ENCODE measurements at places on chromosomes 2 and 18.

DNA sequence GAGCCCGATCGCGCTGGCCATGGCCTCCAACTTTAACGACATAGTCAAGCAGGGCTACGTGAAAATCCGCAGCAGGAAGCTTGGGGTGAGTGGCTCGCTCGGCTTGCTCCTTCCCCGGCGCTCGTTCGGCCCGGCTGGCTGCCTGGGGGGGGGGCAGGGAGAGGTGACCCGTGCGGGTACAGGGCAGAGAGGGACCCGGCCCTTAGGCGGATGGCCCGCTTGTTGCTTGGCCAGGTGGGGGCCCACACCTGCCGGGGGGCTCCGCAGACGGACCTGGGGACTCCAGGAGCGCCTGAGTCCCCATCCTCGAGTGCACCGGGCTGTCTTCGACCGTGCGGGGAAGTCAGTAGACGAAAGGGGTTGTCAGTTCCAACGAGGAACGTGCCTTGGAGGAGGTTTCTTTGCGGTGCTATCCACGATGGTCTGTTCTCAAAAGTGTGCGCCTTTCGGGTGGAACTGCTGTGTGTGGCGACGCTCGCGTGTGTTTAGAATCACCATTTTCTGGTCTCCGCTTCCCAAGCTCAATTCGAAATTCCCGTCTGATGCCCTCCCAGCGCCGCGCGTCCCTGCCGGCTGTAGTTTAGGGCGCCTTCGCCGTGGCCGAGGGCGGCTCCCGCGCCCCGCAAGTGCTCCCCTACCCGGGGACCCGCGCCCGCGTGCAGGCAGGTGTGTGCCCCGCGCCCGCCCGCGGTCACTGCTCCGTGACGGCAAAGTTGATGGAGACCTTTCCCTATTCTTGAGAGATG, 711 bp downstream of the DOK6 start:
- DNase-seq: no peak

DNA sequence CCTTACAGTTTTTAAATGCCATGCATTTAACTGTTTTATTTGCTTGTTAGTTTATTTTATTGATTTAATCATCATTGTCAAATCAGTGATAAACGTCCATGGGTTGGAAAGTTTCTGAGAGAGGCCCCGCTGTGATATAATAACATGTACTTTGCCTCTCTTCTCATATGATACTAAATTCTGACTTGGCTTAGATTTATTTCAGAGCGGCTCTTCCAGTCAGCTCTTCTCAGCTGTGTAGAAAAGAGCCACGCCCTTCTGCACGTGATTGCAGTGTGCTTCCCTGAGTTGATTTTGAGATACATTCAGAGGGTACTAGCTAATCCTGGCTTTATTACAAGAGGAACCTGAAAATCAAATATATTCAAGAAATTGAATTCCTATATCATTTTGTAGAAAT, 218.6 kb downstream of the KCNE4 start:
- DNase-seq: no peak

DNA sequence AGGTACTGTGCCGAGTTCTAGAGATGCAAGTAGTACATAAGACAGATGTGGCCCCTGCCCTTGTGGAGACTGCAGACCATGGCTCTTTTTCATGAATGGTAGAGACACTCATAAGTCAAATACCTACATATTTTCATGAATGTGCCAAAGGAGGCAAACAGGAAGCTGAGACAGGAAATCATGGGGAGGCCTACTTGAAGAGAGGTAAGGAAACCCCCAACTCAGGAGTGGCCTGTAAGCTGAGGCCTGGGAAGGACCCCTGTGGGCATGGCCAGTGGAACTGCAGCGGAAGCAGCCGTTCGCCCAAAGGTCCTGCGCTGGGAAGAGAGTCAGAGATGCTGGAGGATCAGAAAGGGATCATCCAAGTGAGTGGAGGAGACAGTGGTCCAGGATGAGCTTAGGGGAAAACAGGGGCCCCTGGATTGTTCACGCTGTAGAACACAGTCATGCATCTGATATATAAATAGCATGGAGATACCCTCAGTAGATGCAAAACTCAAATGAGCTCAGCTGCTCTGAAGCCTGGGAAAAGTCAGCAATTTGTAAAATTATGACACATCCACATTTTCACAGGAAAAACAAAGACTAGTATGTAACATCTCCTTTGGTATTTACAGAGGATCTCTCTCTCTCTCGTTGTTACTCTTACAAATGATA, 228.9 kb downstream of the NEDD4L start:
- DNase-seq: no peak

DNA sequence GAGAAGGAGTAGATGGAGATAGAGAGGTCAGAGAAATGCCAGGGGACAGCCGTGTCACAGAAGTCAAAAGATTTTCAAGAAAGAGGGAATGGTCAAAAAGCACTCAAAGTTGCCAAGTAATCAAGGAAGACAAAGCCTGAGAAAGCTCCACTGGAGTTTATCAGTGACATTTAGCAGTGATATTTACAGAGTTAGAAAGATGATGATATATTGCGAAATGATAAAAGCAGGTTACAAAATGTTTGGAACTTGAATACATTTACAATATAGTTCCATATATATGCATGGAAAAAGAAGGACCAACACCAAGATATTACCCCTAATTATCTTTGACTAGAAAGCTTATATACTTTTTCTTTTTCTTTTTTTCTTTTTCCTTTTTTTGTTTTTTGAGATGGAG, 20.4 kb downstream of the ZNF2 start:
- no peak for DNase-seq
